ENCODE measurements at places on chromosomes 2 and 18.

GRCh38 chr2:224217962-224218347 is 178.9 kb upstream of the SERPINE2 start:
- no peak for DNase-seq

DNA sequence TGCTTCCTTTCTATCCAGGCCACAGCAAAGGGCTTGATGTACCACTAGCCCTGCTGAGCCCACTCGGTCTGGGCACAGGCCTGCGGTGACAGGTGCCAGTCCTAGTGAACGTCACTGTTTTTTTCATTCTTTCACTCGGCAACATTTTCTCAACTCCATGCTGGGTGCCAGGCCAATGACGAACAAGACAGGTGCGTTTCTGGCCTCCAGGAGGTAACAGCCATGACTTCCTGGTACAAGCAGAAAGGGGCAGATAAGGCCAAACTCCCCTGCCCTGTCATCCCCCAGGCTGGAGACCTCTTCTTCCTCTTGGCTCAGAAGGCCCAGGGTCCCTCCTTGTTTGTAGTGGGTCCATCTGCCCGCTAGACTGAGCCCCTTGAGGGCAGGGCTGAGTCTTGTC is 55.7 kb upstream of the OTOF start:
- DNase-seq: no peak

DNA sequence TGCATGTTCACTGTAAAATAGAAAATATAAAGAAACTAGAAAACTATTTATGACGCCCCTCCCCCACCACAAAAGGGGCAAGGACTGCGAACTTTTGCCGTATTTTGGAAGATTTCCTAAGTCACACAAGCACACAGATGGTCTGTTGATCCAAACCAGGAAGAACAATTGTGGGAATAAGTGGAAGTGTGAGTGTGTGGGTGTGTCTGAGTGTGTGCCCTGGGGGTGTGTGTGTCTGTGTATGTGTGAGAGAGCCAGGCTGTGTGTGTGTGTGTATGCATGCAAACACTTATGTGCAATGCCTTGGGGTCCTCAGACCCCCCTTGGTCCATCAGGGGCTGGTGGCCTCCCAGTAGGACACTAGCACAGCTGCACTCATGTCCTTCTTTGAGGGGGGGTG is 43.1 kb downstream of the HPCAL1 start:
- DNase-seq: no peak

DNA sequence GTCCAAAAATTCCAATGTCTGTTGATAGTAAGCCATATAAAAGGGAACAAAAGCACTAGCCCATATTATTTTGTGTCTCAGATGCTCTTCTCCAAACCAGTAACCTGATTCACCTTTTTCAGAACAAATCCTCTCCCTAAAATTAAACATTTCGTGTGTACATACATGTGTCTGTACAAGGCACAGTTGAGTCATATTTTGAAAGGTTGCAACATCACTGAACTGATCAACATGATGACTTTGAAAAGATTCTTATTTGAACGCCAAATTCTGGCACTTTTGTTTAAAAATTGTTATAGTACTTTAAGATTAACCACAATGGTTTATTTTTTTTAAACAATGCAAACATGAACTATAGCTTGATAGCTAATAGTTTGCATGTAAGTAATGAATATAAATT is 102.5 kb downstream of the RIT2 start:
- DNase-seq: no peak

- DNase-seq: no peak
Measured at GRCh38 chr2:218736531-218736930, 25.9 kb downstream of the TTLL4 start.

All from CD4-positive, alpha-beta T cell treated with Interleukin-1 beta for 1 hour (primary cell).